ENCODE measurements at places on chromosomes 7 and 10.

- no peak for DNase-seq
Observed at GRCh38 chr10:20515654-20516053, 381.5 kb downstream of the NEBL start.

GRCh38 chr7:131774419-131775220, 218.2 kb upstream of the PODXL start:
- DNase-seq, result no peak

DNA sequence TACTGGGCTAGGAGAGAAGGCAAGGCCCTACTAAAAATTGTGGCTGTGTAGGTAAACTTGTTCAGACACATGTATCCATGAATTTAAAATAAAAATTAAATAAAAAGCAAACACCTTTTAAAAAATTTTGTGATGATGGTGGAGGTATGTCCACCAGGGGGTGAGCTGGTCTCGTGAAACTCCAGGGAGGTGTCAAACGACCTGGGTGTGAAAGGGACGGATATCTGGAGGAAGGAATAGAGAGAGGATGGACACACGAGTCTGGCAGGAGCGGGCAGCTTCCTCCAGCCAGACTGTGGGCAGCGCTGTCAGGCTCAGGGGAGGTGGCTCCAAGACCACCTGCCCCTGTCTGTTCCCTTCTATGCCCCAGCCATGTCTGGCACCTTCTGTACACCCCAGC, 34.8 kb upstream of the DMBT1 start:
- DNase-seq, result no peak

DNA sequence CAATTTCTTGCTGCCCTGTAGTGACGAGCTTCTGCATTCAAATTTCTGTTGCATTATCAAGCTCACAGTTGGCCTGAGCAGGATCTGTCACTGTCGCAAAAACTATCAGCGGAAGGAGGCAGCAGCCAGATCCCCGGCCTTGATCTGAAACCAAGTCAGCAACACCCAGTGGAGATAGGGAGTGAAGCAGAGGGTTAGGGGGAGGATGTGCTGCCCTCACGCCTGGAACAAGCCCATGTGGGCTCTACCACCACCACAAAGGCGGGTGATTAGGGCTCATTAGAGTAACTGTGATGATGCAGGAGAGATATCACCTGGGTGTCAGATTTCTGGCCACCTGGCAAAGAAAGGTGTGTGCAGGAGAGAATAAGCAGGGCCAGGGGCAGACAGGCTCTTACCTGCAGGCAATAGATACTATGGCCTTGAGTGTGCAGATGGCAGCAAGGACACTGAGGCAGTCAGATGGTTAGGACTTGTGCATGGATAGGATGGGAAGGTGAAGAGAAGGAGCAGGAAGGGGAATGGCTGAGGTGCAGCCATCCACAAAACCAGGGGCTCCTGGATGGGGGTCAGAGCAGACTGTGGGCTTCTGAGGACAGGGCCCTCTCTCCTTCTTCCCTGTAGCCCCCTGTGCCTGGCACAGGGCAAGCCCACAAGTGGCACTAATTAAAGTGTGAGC, 417.3 kb downstream of the RPS24 start:
- DNase-seq, result no peak

- no peak for DNase-seq
Observed at GRCh38 chr7:10731253-10731773, 242.4 kb upstream of the PHF14 start.

DNA sequence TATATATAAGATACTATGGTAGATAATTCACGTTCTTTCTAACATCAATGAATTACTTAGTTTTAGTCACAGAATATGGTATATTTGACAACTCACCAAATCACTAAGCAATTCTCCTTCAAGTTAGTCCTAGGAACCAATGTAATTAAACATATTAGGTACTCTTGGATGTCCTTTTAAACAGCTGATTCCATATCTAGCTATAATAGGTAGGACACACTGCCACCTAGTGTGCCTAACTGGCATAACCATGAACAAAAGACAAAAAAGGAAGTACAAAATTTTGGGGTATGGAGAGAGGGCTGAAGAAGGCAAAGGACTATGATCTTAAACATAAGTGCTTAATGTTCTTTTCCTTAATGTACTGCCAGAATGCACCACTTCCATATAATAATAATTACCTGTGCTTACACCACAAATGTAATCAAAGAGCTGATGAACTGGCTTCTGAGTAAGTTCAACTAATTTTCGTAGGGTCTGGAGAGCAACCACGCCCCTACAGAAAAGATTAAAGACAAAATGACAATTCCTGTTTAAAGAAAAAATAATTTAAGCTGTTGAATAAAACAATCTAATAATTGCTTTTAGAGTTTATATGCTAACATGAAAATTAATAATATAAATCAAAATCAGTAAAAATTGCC, 28.7 kb downstream of the PNPLA8 start:
- DNase-seq, result peak; percentile 28

DNA sequence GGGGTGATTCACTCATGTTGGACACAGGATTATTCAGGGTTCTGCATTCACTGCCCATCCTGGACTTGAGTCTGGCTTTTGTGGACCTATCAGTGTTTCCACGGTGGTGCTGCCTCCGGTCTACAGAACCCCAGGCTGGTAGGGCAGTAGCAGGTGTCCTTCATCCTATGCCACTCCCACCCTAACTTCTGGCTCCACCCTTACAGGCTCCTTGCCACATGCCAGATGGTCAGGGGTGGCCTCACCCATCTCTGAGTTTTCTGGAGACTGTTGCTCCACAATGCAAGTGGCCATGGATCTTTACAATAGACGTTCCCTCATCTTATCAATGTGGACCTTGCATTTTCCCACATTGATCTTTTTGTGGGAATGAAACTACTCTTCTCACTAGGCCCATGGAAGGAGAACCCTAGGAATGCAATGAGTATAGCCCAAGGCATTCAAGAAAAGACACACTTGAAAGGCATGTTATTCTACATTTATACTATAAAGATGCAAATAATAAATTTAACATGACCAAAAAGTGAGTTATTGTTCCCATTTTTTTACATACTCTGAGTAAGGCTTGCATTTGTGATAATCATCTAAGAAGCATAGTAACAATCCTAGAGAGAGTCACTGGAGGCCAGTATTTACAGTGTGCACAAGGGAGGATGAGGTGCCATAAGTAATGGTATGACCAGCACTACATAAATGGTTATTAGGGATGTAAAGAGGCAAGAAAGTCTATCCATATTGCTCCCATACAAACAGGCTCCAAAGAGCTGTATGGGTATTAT, 57.4 kb upstream of the ADO start:
- DNase-seq, result no peak

GRCh38 chr10:79067241-79068202, 1.2 kb upstream of the ZMIZ1 start:
- DNase-seq, result peak; percentile 69

GRCh38 chr7:85713171-85713570, 526.3 kb upstream of the SEMA3D start:
- no peak for DNase-seq

- peak; percentile 95 for DNase-seq
Observed at GRCh38 chr10:102055647-102056419, at the start of gene ARMH3. TSS of gene ARMH3 (minus strand) at chr10:102056173. CDS start at chr10:102040114, 16,059 bp downstream.

GRCh38 chr7:92750946-92751345, 85.4 kb downstream of the CDK6 start:
- no peak for DNase-seq

GRCh38 chr10:1036341-1036791, 10.7 kb upstream of the IDI2 start:
- DNase-seq, result no peak

GRCh38 chr10:75146780-75147179, 35.3 kb downstream of the SAMD8 start:
- DNase-seq, result no peak

DNA sequence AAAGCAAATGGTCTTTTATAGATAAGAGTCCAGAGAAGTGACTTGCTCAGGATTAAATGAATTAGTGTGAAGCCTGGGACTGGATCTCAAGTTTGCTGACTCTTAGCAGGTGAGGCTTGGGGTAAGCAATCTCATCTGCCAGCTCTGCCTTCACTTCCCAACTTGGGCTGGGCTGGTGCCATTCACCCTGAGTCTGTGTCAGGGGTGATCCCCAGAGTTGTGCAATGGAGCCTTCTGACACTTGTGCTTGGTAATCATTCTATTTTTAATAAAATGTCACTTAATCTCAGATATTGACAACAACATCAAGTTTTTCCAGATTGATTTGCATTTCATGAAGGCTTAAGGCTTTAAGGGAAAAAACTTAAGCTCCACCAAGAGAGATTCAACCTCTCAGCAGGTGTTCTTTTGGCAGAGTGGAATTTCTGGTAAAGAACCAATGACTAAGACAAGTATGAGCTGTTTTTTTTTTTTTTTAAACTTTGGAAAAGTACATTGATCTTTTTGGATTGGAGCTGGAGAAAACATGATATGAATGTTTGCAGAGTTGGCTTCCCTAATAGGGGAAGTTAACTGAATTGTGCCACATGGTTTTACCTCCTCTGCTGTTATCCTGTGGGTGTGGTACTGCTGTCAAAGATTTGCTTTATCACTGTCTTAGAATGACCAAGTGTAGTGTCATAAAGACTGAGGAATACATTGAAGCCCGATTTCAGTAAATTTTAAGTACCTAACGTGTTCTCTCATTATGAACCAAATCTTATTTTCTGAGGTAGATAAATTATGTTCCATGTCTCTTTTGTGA, 48.6 kb upstream of the GPR37 start:
- peak; percentile 53 for DNase-seq

DNA sequence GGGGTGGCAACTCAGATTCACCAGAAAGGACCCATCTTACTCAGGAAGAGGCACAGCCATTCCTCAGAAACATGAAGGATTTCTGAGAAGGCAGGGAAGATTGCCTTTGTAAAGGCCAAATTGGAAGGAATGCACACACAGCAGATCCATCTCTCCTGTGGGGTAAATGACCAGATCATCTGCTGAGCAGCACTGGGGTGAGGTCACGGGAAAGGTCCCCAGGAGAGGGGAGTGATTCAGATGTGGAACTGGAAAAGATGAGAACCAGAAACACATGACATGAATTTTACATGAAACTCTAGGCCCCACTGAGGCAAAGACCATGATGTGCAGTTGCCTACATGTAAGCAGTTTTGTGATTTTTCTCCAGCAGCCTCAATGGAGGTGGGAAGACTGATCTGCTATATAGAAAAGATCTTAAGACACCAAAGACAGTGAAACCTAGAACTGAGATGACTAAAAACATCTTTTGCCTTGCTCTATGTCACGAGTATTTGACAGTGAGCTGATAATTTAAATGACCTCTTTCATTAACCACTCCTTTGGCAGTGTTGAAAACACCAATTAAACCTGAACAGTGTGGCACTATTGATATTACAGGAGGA, 91.6 kb downstream of the AMPH start:
- no peak for DNase-seq

DNA sequence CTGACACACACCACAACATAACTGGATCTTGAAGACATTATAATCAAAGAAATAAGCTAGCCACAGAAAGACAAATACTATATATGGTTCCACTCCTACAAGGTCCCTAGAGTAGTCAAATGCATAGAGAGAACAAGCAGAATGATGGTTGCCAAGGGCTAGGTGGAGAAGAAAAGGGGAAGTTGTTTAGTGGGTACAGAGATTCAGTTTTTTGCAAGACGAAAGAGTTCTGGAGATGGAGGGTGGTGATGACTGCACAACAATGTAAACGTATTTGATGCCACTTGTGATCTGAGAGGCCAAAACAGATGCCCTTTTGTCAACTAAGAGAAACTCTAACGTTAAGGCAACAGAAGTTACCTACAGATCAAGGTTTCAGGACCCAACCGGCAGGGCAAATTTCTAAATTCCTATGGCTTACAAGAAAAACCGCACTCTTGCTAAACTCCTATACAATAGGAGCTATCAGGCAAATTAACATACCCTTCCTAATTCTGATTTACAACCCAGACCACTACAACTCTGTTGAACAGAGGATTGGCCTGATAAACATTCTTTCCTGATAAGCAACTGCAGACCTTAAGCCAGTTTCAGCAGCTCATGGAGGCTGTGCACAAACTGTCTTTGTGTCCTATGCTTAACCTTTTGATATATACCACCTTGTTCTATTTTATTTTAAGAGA, 69.0 kb downstream of the FAM107B start:
- no peak for DNase-seq

DNA sequence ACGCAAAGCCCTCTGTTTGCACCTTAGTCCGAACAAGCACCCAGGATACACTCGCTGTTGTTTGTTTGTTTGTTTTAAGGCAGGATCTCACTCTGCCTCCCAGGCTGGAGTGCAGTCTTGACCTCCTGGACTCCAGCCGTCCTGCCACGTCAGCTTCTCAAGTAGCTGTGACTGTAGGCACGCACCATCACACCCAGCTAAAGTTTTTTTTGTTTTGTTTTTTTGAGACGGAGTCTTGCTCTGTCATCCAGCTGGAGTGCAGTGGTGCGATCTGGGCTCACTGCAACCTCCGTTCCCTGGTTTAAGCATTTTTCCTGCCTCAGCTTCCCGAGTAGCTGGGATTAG, 76.8 kb downstream of the CTBP2 start:
- no peak for DNase-seq

GRCh38 chr10:114477285-114477684, 73.0 kb upstream of the AFAP1L2 start:
- no peak for DNase-seq

GRCh38 chr10:130820880-130821482, 490.5 kb downstream of the TCERG1L start:
- DNase-seq, result no peak

DNA sequence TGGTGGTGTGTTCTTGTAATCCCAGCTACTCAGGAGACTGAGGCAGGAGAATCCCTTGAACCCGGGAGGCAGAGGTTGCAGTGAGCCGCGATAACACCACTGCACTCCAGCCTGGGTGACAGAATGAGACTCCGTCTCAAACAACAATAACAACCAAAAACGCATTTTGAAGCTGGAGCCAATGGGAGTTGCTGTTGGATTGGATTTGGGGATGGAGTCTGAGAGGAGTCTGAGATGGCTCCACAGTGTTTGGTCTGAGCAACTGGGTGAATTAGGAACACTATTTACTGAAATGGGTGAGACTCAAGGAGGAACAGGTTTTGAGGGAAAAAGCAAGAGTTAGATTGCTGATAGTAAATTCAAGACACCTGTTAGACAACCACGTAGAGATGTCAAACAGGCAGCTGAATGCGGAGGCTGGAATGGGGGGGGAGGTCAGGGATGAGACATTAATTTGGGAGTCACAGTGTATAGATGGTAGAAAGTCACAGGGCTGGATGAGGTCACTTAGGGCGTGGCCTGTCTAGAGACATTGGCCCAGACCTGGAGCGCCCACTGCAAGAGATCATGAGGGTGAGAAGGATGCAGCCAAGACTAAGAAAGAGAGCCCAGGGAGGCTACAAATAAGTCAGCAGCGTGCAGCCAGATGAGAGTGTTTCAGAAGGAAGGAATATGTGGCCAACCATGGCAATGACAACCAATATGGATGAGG, 56.4 kb downstream of the CYCS start:
- peak; percentile 32 for DNase-seq

DNA sequence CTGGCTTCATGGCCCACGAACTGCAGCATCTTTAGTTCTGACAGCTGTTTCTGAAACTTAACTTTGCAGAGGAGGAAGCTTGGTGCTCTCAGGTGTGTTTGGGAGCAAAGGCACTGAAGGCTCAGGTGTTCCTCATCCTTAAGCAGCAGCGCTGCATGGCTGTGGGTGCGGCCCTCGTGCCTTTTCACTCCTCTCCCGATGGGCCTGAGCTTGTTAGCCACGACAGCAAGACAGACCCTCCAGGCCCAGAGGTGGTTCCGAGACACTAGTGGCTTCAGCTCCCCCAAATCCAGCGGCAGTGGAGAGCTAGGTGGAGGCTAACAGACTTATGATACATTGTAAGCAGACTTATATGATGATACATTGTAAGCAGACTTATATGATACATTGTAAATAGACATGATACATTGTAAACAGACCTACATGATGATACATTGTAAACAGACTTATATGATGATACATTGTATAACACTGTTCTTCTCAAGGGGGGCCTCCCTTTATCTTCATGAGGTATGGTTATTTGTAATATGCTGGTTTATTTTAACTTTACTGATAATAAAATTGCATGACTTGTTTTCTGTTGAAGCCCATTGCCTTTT, 14.1 kb downstream of the PFKP start:
- DNase-seq, result no peak
